Activated T-cell treated with anti-CD3 and anti-CD28 coated beads, Interleukin-2, amount 50 U/mL, for 1 hour (primary cell): ENCODE measurements at places on chromosomes 13 and 19.

- DNase-seq, result no peak
Observed at GRCh38 chr13:95100525-95101433, 200.5 kb downstream of the ABCC4 start.

GRCh38 chr19:16698914-16699313 lies 20.7 kb upstream of the NWD1 start:
- no peak for DNase-seq

DNA sequence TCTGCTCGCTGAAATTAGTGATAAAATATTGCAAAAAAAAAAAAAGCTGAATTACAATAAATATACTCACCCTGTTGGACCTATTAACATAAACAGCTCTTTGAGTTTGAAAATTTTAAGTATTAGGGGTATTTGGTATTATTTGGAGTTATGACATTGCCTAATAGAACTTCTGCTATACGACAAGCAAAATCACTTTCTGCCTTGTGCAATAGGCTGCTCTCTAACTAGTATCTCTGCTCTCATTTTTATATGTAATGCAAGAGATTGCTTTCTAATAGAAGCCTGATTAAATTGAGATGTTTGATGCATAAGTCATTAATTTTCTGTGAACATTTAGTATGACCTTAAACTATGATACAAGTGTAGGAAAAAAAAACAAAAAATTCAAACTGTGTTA lies 5.3 kb downstream of the RGS9BP start:
- DNase-seq, result no peak

GRCh38 chr19:10430505-10431253 lies 10.3 kb downstream of the PDE4A start:
- no peak for DNase-seq

- no peak for DNase-seq
Observed at GRCh38 chr13:45350152-45350551, 9.2 kb upstream of the TPT1 start.

DNA sequence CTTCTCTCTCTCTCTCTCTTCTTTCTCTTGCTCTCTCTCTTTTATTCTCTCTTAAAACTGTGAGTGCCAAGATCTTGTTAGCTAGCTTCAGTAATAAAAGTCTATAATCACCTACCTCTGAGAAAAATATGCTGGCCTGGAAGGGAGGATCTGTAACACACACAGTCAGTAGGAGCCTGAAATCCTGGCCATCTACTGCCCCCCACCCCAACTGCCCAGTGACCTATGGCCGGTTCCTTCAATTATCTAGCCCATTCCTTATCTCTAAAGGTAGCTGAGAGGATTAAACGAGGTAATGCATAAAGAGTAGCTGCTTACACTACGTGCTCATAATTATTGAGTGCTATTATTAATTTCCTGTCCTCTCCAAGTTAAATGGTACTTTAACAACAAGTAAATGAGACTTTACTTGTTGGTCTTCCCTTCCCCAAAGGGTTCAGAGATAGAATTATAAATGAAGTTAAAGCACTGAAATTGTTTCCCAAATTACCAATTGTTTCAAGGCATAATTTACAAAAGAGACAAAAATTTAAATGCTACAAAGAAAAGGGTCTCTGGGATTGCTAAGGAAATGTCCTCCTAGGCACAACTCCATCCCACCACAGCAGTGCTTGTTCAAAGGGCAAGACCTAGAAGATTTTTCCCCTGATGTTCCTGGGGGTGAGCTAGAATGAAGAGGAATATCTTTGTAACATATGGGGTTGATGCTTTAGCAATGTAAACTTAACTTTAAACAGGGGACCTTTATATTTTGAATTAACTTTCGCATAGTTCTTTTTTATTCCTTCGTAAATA lies 1.8 kb downstream of the LCP1 start:
- no peak for DNase-seq

DNA sequence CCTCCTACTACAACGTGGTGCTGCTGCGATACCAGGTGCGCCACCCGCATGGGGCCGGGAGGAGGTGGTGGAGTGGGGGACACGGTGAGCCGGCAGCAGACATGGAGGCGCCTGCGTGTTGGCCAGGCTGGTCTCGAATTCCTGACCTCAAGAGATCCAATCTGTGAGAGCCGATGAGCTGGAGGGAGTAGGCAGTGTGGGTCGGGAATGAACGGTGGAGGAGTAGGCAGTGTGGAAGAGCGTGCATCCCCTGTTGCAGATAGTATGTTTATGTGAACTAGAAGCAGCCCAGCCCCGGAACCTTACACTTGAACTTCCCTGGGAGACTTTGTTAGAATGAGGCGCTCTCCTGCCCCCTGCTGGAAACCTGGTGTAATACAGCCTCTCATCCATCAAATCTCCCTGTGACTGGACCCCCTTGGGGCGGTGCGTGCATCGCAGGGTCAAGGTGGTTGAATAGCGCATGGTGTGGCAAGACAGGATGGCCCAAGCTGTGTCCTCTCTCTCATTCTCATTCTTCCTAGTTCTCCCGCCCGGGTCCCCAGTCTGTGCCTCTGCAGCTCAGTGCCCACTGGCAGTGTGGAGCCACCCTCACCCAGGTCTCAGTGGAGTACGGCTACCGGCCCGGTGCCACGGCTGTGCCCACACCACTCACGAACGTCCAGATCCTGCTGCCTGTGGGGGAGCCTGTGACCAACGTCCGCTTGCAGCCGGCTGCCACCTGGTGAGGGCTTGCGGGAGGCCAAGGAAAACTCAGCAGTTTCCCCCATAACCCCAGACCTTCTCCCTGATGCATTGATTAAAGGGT lies 10.5 kb upstream of the B3GNT3 start:
- peak; percentile 74 for DNase-seq
